ENCODE measurements at places on chromosomes 4 and X. TPM values are rescaled to one million over a fixed set of nuclear protein-coding genes. Genes with fewer than 3 reads are reported as not detected.

Gene TLL1
- 1.4 TPM for total RNA-seq

Gene SSX1
- not detected for total RNA-seq

Gene AVPR2
- not detected for total RNA-seq

Gene ARAF
- 20.5 TPM for total RNA-seq

Gene RTL9
- 1.9 TPM for total RNA-seq

Gene EPHA5
- total RNA-seq = 8.7 TPM

Gene CCSER1
- total RNA-seq = 6.6 TPM

Gene EDA
- total RNA-seq = 0.71 TPM
